NCI-H460 (cell line): ENCODE measurements at places on chromosomes 11 and 22.

DNA sequence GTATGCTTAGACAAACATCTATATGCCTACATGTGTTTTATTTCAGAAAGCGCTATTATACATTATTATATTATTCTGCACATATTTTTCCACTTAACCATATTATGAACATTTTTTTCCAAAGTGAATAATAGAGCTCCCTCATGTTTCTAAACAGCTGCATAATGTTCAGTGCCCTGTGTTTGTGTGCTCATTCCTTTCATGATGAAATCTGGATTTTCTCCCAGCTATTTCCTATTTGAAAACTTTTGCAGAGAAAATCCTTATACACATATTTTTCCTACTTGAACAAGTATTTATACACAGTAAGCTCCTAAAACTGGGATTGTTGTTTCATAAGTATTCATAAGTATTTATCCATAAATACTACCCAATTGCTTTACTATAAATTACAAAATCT is 18.1 kb upstream of the RFPL2 start:
- DNase-seq, result no peak

- DNase-seq, result no peak
Observed at GRCh38 chr22:50486561-50487289, at the start of gene MIOX. Gene MIOX, plus strand, starts transcription at chr22:50486859. Its CDS starts 39 bp downstream, at chr22:50486898.

DNA sequence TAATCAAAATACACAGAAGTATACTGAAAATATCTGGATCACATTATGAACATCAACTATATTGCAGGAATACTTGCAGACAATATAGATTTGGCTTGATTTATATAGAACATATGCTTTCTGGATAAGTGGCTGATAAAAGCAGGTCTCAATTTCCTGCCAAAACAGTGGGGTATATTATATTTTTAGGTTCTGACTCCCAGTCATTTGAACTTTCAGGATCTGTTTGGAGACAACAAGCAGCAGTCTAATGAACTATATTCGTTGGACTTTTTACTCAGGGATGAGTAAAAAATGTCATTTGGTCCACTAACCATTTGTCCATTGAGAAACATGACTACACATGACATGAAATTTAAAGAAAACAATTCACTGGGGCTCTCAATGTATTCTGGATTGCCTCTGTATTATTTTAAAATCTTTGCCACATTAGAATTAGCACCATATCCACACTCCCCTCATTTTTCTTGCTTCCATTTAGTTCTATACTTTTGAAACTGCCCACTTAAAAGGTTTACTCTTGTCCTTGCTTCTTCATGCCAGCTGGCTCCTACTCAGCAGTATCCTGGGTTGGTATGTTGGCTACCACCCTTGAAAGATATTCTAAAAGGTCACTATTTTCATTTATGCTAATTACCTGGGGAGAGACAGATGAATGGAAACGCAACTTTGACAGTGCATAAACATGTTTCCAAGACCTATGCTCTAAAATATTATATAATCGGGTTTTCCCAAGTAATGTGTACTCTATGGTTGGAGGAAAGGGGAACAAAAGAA is 153.0 kb downstream of the APOL5 start:
- DNase-seq, result no peak

DNA sequence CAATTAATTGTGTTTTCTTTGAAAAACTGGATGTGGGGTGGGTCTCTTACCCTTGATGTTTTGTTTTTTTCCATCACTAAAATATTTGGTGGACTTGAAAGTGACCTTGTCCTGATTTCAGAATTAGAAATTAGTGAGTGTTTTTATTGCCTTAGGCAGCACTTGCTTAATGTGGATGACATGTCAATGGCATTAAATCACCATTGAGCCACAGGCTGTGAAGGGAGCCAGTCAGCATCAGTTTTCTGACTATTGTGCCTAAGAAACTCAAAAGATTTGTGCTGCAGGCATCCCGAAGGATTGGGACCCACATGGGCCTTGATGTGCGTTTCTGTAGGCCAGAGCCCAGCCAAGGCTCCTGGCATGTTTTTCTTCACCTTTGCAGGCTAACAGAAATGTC is 53.8 kb downstream of the SWAP70 start:
- DNase-seq, result no peak

DNA sequence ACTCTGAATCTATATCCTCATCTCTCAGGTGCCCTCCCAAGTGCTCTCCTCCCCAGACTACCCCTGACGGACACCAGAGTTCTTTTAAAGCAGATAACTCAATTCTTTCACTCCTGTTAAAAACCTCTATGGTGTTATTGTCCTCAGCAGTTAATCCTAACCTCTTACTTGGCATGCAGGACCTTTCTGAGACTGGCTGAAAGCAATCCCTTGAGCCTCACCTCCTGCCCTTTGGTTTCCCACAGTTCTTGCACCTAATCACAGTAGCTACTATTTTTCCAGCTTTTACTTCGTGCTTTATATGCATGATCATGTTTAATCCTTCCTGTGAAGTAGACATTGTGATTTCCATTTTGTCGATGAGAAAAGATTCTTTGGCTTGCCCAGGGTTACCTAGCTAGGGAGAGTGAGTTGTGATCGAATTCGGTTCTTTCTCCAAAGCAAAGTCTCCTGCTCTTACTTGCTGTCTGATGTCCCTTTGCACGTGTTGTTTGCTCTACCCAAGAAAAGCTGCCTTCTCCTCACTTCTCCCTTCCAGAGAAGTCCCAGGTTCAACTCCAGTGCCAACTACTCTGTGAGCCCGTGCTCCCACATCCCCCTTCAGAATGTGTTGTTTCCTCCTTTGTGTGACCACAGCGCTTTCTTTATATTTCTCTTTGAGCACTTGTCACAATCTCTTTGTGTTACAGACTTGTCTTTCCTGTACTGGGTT is 2.1 kb downstream of the UBE2L3 start:
- DNase-seq, result no peak

GRCh38 chr22:32997295-32997694 is 60.9 kb downstream of the SYN3 start:
- DNase-seq, result no peak

DNA sequence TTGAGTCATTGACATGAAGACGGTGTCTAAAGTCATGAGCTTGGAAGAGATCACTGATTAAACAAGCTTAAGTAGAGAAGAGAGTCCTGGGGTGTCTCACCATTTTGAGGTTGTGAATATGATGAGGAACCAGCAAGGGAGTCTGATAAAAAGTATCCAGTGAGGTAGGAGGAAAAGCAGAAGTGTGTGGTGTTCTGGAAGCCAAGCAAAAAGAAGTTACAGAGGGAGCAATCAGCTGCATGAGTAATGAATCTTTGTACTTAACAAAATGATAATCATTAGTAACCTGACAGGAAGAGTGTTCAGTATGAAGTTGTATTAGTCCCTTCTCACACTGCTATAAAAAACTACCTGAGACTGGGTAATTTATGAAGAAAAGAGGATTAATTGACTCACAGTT is 131.3 kb downstream of the C11orf87 start:
- DNase-seq, result no peak

DNA sequence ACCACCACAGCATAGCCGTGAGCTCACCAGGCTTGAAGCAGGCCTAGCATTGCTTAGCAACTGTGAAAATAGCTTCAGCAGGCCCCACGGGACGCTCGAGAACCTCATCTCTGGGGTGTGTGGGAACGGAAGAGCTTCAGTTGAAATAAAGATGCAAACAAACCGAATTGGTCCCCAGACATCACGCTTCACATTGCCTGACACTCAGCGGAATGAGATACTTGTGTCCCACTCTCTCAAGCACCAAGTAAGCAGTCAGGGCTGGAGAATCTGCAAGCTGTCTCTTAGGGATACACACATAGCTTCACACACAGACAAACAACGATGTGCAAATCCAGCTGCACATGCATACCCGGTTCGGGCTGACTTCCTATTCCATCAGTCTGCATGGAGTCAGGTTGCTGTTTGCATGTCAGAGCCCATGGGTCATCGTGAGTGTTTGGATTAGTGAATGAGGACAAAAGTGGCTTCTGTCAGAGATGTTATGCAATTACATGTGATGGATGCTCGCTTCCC is 205.7 kb downstream of the SNX19 start:
- no peak for DNase-seq

DNA sequence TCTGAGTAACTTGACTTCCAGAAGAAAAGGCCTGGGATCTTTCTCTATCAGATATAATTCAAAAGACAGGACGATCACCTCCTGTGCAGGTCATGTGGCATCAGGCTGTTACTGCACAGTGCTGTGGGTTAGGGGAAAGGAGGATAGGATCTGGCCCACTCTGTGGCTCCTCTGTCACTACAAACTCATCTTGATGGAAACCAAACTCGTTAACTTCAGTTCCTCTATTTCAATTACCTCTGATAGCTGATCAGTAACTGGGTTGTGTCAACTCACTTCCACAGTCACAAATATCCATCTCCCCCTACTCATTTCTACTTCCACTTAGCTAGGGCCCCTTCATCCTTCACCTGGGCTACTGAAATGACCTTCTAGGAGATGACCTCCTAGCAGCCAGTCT is 95.2 kb downstream of the RCN1 start:
- no peak for DNase-seq
